Stimulated activated CD4-positive, alpha-beta T cell treated with anti-CD3 and anti-CD28 coated beads, Interleukin-1b, Interleukin-23, amount 100 ng/mL, for 1 hour (primary cell): ENCODE measurements at places on chromosomes 5 and 9.

- DNase-seq, result no peak
Measured at GRCh38 chr5:89936576-89936975, 473.0 kb downstream of the CETN3 start.

GRCh38 chr9:93139365-93140182 lies 5.5 kb upstream of the NINJ1 start:
- no peak for DNase-seq

DNA sequence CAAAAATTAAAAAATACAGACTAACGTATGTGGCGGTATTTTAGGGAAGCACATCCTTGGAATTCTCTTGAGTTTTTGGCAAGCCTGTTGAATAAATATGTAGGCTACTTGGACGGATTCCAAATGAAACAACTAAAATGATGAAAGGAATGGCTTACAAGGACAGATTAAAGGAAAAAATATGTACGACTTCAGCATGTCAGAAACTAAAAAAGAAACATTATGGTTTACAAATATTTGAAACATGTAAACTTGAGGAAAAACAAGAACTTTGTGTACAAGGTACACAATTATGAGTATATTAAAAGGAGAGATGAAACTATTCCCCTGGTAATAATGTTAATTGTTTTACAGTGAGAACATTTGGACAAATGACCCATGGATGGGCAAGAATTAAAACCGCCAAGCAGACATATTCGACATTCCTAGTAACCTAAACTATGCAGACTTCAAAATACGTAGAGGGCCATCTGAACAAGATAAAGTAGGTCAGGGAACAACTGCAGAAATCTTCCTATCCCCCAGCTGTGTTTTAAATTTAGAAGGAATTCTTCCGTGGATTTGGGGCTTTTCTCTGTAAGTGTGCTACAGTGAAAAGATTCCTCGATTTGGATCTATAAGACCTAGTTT lies 12.5 kb downstream of the EDIL3 start:
- no peak for DNase-seq

DNA sequence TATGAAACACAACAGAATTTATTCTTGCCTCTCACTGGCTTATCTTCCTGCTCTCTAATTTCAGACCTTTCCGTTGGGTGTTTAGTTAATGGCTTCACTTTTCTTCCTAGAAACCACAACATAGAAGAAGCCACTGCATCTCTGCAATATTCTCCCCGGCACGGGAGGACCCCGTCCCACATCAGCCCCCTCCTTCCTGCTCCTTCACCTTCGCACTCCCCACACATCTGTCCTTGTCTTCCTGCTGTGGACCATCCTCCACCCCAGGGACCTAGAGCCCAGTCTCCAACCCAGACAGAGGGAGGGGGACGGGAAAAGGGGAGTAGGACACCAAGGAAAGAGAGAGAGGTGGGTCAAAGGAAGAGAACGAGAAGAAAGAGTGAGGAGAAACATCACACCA lies 1.4 kb downstream of the OR2V1 start:
- DNase-seq, result no peak

GRCh38 chr9:98610711-98611110 lies 98.0 kb downstream of the GABBR2 start:
- no peak for DNase-seq

- no peak for DNase-seq
Measured at GRCh38 chr9:38154501-38155421, 85.7 kb upstream of the SHB start.

DNA sequence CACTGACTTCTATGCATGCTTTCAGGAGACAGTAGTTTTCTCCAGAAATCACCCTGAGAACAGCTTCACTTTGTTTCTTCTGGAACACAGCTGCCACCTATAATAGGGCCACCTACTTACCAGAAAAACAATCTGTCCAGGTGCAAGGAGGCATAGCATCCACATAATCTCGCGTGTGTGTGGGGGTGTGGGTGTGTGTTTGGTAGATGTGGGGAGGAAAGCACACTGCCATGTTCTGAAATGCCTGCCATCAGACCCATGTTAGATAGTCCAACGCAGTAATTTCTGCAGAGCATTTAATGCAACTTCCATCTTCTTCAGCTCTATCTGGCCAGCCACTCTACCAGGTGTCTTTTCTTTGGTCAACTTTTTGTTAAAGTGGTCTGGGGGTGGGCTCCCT lies 102.9 kb downstream of the ACER2 start:
- no peak for DNase-seq

GRCh38 chr5:178981381-178981780 lies 13.7 kb downstream of the GRM6 start:
- DNase-seq, result no peak

DNA sequence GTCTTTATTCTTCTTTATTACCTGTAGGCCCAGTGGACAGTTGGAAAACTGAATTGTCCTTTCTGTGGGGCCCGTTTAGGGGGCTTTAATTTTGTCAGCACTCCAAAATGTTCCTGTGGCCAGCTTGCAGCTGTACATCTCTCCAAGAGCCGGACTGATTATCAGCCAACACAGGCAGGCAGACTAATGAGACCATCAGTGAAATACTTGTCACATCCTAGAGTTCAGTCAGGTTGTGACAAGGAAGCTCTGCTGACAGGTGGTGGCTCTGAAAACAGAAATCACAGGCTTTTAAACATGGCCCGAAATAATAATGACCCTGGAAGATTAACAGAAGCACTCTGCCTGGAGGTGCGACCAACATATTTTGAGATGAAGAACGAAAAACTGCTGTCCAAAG lies 47.9 kb downstream of the RNF180 start:
- no peak for DNase-seq

DNA sequence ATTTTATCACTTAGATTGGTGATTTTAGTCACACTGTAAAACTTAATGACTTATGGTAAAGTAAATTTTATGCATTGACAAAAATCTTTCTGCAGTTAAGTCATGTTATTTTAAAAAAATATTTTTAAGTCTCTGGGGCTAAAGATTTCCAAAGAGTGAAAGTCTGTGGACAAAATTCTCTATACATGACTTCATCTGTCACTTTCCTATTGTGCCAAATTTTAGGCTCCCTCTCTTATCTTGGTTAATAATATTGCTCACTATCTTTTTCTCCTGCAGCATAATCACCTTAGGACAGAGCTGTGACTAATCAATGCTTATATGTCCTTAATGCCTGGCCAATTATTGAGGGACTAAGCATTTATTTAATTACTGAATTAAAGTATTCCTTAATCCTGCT lies 15.2 kb downstream of the LURAP1L start:
- no peak for DNase-seq
